Uterus (tissue), 4 donors: ENCODE measurements at places on chromosomes 3 and 15. TPM values are rescaled to one million over a fixed set of nuclear protein-coding genes. Genes with fewer than 3 reads are reported as not detected.

DNA sequence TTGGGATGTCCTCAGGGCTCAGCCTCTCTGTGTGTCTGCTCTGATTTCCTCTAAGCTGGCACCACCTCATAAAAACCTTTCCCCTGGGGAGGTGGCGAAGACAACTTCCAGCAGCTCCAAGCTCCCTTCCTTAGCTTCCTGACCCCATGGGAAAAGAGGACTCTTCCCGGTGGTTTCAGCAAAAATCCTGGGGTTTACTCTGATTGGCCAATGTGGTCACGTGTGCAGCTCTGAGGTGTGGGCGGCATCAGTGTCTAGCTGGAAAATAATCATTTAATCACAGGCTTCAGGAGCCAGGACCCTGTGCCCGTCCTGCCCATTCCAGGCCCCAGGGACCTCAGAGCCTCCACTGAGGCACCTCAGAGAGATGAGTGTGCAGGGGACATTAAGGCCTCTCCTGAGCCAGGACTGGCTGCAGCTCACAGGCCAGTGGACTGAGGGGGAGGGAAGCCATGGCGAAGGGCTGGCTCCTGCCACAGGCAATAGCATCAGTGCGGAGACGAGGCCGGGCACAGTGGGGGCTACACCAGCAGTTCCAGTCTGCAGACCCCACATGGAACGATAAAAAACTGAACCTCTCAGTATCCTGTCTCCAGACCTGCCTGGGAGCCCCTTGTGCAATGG is 104.1 kb downstream of the TPRA1 start:
- no peak for DNase-seq

GRCh38 chr3:26099692-26100091 is 309.8 kb downstream of the OXSM start:
- DNase-seq: no peak

The SLC22A13 gene
- total RNA-seq: under 0.01 TPM

The PFKFB4 gene
- total RNA-seq: 11.3 TPM

The PLA2G4E gene
- total RNA-seq: not detected

The FGF12 gene
- total RNA-seq: 1.3 TPM

The MESP2 gene
- 0.21 TPM for total RNA-seq
